ENCODE measurements at places on chromosomes 12 and 14.

DNA sequence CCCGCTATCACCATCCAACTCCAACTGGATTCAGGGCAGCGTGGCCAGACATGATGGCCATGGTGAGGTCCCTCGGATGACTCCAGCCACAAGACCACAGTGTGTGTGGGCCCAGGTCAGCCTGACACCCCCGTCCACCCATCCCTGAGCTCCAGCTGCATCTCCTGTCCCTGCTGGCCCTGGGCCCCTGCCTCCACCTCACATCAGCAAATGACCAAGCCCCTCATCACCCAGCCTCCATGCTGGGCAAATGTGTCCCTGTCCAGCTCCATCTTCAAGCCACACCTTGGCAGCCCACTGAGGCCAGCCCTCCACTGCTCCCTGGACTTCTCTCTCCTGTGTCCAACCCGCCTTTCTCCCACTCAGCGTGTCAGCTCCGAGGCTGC is 3.2 kb downstream of the GPR132 start:
- no peak for DNase-seq

- DNase-seq, result peak; percentile 45
Measured at GRCh38 chr14:31205681-31206535, 1.7 kb downstream of the HECTD1 start.

DNA sequence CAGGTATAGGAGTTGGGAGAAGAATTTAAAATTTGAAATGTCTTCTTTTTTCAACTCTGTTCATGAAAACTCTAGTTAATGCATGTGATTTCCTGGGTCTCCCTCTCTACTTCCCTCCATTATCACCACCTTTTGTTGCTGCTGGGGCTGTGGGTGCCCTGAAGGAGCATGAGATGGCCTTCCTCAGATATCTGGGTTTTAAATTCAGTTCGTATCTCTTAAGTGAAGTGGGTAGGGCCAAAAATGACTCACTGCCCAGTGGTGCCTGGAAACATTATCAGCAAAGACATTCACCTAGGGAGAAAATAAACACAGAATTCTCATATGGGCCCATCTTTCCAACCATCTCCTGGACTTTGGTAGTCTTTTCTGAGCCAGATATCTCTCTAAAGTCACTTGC is 234.9 kb upstream of the PLEKHG7 start:
- peak; percentile 24 for DNase-seq

GRCh38 chr14:100822013-100822412 is 3.9 kb upstream of the MEG3 start:
- DNase-seq, result peak; percentile 7

GRCh38 chr14:78135450-78135891 is 34.7 kb upstream of the NRXN3 start:
- peak; percentile 90 for DNase-seq

GRCh38 chr12:105440037-105440664 is 109.7 kb downstream of the C12orf75 start:
- DNase-seq, result no peak

- DNase-seq, result no peak
Measured at GRCh38 chr12:41409628-41410027, 221.5 kb downstream of the PDZRN4 start.

- DNase-seq, result no peak
Measured at GRCh38 chr12:42792265-42792664, 202.7 kb upstream of the PRICKLE1 start.

GRCh38 chr14:35855876-35856481 is 29.8 kb downstream of the BRMS1L start:
- DNase-seq, result no peak

DNA sequence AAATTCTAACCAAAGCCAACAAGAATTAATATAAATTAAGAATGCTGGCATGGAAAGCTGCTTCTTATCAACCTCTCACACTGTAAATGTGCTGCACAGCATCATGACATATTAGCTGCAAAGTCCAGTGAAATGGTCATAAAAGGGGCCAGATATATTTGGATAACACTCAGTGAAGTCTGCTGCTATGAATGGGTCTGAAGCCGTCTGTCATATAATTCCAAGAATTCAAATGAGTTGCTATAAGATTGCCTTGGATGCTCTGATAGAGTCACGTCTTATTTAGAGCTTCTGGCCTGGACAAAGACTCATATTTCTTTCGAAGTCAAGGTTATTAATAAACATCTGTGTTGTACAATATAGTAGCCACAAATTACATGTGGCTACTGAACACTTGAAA is 54.3 kb upstream of the OVCH1 start:
- DNase-seq, result no peak

GRCh38 chr12:117967512-117967911 is 1.3 kb downstream of the KSR2 start:
- no peak for DNase-seq

DNA sequence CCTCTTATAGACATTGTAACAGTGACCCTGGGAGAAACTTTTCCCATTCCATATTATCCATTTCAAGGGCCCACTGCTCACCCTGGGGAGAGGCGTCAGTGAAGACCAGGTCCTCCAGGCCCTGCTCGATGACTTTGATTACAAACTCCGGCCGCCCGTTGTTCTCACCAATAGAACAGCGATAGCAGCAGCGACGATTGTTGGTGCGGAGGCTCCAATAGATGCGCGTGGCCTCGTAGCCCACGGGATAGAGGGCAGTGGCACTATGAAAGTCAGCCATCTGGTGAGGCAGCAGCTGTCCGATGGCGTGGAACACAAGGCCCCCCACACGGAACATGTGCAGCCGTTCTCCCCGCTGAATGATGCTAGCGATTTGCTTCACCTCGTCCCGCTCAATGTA is 7.5 kb upstream of the PRKAG1 start:
- no peak for DNase-seq

DNA sequence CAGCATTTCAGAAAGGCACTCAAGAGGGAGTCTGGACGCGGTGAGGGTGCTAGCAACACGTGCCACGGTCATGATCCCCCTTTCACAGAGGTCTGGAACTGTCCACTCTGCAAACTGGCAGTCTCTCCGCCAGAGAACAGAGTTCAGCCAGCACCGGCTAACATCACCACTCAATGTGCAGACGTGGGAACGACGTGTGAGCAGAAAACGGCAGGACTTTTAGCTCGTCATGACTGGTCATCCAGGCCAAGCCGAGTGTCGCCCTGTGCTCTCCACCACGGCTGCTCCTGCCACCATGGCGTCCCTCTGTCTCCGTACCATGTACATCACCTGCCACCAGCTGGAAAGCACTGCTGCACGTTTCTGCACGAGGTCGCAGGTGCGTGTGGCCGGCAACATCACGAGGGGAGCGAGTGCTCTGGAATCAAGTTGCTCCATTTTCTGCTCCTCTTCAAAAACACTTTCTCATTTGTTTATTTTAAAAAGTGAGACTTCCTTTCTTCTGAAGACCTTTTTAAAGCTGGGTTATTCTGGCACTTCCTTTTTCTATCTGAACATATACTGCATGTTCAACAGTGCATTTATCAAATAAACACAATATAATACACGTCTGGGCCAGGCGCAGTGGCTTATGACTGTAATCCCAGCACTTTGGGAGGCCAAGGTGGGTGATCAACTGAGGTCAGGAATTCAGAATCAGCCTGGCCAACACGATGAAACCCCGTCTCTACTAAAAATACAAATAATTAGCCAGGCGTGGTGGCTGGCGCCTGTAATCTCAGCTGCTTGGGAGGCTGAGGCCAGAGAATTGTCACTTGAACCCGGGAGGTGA is 28.0 kb downstream of the SLC15A4 start:
- DNase-seq, result no peak

DNA sequence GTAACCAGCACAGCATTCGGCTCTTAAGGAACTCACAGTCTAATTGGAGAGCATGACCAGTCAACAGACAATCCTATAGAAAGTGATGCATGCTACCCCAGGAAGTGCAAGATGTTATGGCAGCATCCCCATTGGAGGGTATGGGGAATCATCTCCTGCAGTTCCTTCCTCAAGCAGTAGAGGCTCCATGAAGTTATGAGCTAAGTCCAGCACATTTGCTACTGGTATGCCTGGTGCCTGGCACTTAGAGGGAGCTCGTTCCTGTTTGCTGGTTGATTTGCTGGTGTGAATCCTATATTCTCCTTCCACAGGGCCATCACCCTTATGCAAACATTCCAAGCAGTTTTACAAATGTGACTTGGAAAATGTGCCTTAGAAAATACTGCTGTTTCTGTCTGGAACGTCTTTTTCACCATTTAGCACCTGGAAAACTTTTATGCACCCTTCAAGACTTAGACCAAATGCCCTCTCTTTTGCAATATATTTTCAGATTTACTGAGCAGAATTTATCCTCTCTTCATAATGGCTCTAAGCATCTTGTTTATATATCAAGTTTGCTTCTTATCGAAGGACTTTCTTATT is 136.1 kb upstream of the WSCD2 start:
- peak; percentile 60 for DNase-seq

GRCh38 chr12:73136386-73136785 is 864.2 kb downstream of the TRHDE start:
- no peak for DNase-seq

- no peak for DNase-seq
Measured at GRCh38 chr12:94670075-94670474, 19.7 kb upstream of the TMCC3 start.

- DNase-seq, result no peak
Measured at GRCh38 chr14:50733494-50733893, 65.4 kb upstream of the SAV1 start.

DNA sequence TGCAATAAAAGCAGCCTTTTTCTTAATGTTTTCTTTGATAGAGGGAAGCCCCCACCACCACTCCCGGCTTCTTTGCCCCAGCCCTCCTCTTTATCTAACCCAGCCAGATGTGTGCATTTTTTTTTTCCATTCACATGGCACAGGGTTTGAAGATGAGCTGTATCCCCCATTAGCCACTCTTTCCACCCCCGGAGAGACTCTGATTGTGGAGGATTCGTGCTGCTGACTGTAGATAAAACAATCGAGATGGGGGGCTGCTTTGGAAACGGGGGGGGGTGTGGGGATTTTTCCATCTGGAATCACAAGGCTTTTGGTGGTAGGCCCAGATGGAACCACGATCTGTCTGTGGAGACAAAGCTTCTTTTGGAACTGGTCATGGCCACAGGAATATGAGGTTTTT is 46.2 kb upstream of the VASH1 start:
- DNase-seq, result no peak

- peak; percentile 77 for DNase-seq
Measured at GRCh38 chr12:10212739-10213131, at the start of gene GABARAPL1. Gene GABARAPL1 (plus strand): TSS chr12:10212877. CDS start chr12:10213130, 253 bp downstream.

DNA sequence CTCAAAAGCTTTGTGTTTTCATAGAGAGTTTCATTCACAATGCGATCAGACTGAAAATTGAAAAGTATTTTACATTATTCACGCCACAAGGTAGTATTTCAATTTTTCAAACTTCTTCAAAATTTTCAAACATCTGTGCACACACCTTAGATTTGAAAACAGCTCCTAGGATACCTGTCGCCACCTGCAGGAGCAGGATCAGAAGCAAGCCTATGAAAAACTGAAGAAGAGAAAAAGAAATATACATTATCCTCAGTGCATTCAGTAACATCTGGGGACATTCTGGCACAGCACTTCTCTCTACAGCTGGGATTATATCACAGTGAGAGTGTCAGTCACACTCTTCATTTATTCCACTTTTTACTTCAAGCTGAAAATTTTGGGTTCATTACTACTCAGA is 19.8 kb downstream of the TSPAN8 start:
- no peak for DNase-seq

GRCh38 chr14:103483600-103483999 is 39.0 kb downstream of the CKB start:
- DNase-seq, result peak; percentile 68

- DNase-seq, result peak; percentile 72
Measured at GRCh38 chr12:103401421-103401820, 94.3 kb downstream of the C12orf42 start.

DNA sequence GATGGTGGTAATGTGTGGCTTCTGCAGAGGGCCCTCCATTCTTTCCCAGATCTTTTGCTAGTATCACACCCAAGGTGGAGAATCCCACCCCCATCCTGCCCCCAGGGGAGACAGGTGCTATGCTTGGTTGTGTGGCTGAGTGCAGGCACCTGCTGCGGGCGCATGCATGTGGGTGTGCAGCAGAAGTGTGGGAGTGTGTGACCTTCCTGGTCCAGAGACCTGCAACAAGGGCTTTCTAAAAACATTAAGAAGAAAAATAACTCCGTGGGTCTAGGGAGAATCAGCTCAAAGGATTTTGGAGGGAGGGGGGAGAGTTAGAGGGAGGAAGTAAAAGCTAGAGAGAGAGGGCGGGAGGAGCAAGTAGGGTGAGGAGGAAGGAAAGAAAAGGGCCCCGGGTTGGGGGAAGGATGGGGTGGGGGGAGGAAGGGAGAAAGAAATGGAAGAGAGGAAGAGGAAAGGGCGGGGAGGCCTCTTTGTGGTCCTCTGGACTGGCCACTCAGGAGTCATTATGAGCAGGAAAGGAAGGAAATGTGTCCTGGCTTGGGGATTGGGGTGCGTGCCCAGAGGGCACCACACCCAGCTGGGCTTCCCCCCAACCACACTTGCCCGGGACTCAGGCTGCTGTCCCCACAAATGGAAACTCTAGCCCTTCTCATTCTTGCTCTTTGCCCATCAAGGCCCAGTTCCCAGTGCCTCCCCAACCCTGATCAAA is 3.1 kb upstream of the FIGNL2 start:
- no peak for DNase-seq

GRCh38 chr14:31294746-31295405 is 87.3 kb upstream of the HECTD1 start:
- no peak for DNase-seq

GRCh38 chr14:71687166-71687831 is 244.9 kb upstream of the RGS6 start:
- no peak for DNase-seq

- DNase-seq, result no peak
Measured at GRCh38 chr14:22678221-22678620, 34.1 kb upstream of the OR6J1 start.

DNA sequence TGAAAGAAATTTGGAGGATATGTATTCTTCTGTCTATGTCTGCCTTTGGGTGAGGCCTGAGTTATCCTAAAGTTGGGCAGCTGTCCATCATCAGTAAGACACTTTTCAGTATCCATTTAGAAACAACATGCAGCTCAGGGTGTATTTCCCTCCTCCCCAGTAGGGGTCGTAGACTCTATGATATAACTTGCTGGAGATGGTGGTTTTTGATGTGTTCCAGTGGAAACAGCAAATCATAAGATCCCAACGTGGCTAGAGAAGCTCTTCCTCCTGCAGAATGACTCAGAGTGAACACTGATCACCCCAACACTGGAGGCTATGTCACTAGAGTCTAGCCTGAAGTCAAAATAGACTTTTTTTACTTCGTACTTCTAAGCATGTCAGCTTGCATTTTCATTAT is 331.6 kb upstream of the STXBP6 start:
- DNase-seq, result peak; percentile 1

GRCh38 chr14:90405755-90406154 is 8.9 kb downstream of the CALM1 start:
- no peak for DNase-seq

- no peak for DNase-seq
Measured at GRCh38 chr12:15214851-15215601, 6.2 kb downstream of the RERG start.

GRCh38 chr12:101940400-101940950 is 63.1 kb downstream of the DRAM1 start:
- no peak for DNase-seq

GRCh38 chr12:54051874-54052437 is 1.7 kb upstream of the HOXC4 start:
- DNase-seq, result no peak

GRCh38 chr12:110349514-110350151 is 53.9 kb downstream of the ANAPC7 start:
- DNase-seq, result no peak

GRCh38 chr12:57456145-57456700 is 1.1 kb downstream of the INHBE start:
- DNase-seq, result peak; percentile 59

GRCh38 chr14:101781240-101782061 is 19.9 kb downstream of the PPP2R5C start:
- peak; percentile 9 for DNase-seq
